T-cell (primary cell): ENCODE measurements at places on chromosomes 2 and 18.

GRCh38 chr2:72236445-72237067 is 88.9 kb upstream of the CYP26B1 start:
- no peak overlapping the region for H3K27ac ChIP-seq
- no peak overlapping the region for H3K4me3 ChIP-seq
- DNase-seq, result no peak
- H3K36me3 ChIP-seq, result no peaks in the 10 kb centered on the region

DNA sequence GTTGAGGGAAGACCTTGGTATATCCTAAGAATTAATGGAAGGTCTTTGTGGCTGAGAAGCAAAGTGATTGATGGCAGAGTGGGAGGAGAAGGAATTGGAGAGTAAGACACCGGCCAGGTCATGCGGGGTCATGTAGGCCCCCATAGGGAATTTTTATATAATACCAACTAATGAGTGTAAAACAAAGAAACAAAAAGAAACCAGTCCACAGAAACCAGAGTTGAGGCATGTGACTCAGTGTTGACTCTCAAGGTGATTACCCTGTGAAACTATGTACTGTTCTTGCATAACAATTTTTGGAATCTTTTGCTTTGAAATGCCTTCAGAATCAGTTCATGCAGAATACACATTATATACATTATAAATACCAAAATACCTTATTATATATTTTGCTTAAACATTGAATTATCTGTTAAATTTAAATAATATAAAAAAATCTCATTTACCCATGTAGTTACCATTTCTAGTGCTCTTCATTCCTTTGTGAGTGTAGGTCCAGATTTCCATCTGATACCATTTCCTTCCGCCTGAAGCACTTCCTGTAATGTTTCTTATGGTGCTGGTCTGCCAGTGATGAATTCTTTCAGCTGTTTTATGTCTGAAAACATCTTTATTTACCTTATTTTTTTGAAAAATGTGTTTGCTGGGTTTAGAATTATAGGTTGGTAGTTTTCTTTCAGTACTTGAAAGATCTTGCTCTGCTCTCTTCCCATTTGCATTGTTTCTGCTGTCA is 8.6 kb downstream of the CLIP4 start:
- no peak overlapping the region for H3K4me3 ChIP-seq
- H3K27ac ChIP-seq, result no peak overlapping the region
- peaks cover 31% of the 10 kb centered on the region for H3K36me3 ChIP-seq
- DNase-seq, result no peak

DNA sequence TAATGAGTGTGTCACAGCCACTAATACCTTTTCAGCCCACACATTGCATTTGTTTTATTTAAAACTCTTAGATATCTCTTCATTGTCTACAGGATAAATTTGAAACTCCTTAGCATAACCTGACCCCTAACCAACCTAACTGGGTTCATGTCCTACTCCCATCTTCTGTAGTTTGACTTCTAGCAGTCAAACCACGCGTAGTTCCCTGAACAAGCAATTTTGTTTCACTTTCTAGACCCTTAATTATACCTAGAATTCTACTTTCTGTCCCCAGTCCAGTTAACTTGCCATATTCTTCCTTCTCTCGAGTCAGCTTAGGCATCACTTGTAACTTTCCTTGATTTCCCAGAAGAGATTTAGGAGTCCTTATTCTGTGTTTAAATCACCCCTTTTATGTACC is 55.1 kb downstream of the RBBP8 start:
- no peaks in the 10 kb centered on the region for H3K36me3 ChIP-seq
- no peak overlapping the region for H3K4me3 ChIP-seq
- DNase-seq, result no peak
- no peak overlapping the region for H3K27ac ChIP-seq
- H3K4me1 ChIP-seq, result no peaks in the 10 kb centered on the region

DNA sequence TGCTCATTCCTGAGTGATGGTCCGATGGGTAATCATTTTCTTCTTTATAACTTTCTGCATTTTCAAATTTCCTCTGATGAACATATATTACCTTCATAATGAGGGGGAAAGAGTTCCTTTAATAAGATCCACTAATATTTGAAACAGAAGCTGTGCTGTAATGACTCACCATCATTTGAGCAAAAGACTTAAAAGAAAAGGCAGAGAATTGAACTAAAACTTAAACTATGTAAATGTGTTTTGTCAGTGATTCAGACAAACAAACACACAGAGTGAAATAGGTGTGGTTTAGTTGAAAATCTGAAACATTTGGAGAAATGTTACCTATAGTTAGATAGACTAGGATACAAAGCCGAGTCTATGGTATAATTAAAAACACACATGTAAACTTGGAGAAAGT is 209.6 kb downstream of the STK39 start:
- no peaks in the 10 kb centered on the region for H3K4me1 ChIP-seq
- no peak for DNase-seq
- H3K27me3 ChIP-seq, result no peaks in the 10 kb centered on the region
- H3K27ac ChIP-seq, result no peak overlapping the region

GRCh38 chr2:39534095-39534711 is 97.1 kb upstream of the MAP4K3 start:
- H3K36me3 ChIP-seq, result no peaks in the 10 kb centered on the region
- no peak overlapping the region for H3K27ac ChIP-seq
- DNase-seq, result no peak
- H3K4me1 ChIP-seq, result no peaks in the 10 kb centered on the region
- peaks cover 3% of the 10 kb centered on the region for H3K27me3 ChIP-seq

- DNase-seq, result no peak
- H3K36me3 ChIP-seq, result no peaks in the 10 kb centered on the region
- H3K4me3 ChIP-seq, result no peak overlapping the region
- no peak overlapping the region for H3K27ac ChIP-seq
- H3K27me3 ChIP-seq, result no peaks in the 10 kb centered on the region
These were observed 129.5 kb upstream of the ID2 start for GRCh38 chr2:8552293-8552801.

DNA sequence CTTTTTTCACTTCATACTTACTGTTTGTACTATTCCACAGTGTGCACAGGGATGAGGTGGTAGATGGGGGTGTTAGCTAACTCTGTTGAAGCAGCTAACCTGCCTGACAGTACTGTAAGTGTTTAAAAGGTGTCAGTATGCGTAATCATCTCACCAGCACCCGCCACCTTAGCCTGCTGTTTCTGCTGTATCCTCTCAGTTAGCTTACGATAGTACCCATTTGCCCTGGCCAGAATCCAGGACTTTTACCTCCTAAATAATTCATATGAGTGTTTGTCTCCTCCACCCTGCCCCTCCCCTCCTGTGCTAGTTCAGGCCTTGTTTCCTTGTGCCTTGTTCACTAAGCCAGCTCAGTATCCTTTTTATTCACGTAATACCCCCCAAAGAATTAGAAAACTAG is 34.2 kb downstream of the TRAPPC12 start:
- H3K4me1 ChIP-seq, result no peaks in the 10 kb centered on the region
- no peak overlapping the region for H3K27ac ChIP-seq
- DNase-seq, result no peak

DNA sequence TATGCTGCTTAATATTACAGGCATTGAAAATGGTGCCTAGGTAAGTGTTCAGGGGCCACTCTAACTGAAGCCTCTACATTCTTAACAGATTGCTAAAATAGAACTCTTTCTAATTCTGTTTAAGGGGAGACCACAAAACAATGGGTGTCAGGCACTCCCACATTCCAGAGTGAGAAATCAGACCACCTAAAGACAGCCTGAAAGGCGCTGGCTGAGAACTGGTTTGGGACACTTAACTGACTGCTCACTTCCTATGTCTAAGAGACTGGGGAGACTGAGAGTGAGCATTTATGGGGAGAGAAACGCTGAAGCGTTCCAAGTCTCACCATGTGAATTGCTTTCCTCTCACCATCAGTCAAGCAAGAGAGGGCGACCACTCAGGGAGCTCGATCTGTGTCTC is 108.8 kb upstream of the ITGB6 start:
- no peak overlapping the region for H3K4me3 ChIP-seq
- no peak overlapping the region for H3K27ac ChIP-seq
- H3K4me1 ChIP-seq, result no peaks in the 10 kb centered on the region
- no peaks in the 10 kb centered on the region for H3K27me3 ChIP-seq
- peaks cover 48% of the 10 kb centered on the region for H3K36me3 ChIP-seq
- no peak for DNase-seq

GRCh38 chr2:157837851-157838441 is 38.2 kb downstream of the ACVR1 start:
- no peaks in the 10 kb centered on the region for H3K36me3 ChIP-seq
- no peaks in the 10 kb centered on the region for H3K27me3 ChIP-seq
- DNase-seq, result no peak
- H3K4me1 ChIP-seq, result peaks cover 9% of the 10 kb centered on the region
- H3K27ac ChIP-seq, result no peak overlapping the region
- H3K4me3 ChIP-seq, result no peak overlapping the region

- no peaks in the 10 kb centered on the region for H3K27me3 ChIP-seq
- H3K4me3 ChIP-seq, result no peak overlapping the region
- H3K36me3 ChIP-seq, result no peaks in the 10 kb centered on the region
- no peaks in the 10 kb centered on the region for H3K4me1 ChIP-seq
- DNase-seq, result no peak
- H3K27ac ChIP-seq, result no peak overlapping the region
These were observed 6.5 kb upstream of the ACTG2 start for GRCh38 chr2:73886357-73886756.

- no peak overlapping the region for H3K4me3 ChIP-seq
- no peak for DNase-seq
- H3K27ac ChIP-seq, result no peak overlapping the region
- no peaks in the 10 kb centered on the region for H3K4me1 ChIP-seq
- no peaks in the 10 kb centered on the region for H3K27me3 ChIP-seq
These were observed 78.5 kb downstream of the PRKCE start for GRCh38 chr2:45729753-45730512.

GRCh38 chr18:28269750-28270149 is 92.8 kb upstream of the CDH2 start:
- no peaks in the 10 kb centered on the region for H3K4me1 ChIP-seq
- H3K4me3 ChIP-seq, result no peak overlapping the region
- H3K27ac ChIP-seq, result no peak overlapping the region
- H3K36me3 ChIP-seq, result no peaks in the 10 kb centered on the region
- DNase-seq, result no peak

DNA sequence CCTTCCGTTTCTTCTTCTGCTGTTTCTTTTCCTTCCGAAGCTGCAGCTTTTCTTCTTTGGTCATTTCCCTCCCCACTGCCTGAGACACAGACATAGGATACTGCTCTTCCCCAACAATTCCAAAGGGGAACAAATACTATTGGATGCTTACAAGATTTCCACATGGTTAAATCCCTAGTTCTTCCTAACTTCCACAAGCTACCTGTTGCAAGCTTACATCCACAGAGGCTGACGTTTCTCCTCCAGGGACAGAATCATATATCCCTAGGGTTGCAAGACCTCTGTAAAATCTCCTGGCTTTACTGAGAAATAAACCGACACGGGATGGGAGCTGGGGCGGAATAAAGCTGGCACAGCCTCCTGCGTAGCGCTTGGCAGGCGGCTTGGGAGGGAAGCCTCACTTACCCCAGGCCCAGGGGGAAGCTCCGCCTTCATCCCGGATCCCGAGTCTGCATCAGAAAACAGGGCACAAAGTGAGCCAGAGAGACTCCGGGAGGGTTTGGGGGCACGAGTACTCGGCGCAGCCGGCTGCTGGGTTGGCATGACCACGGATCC is 590 bp downstream of the EIF2B4 start:
- no peaks in the 10 kb centered on the region for H3K27me3 ChIP-seq
- no peak for DNase-seq
- H3K4me1 ChIP-seq, result peaks cover 41% of the 10 kb centered on the region
- peak overlapping the region; percentile 72 for H3K27ac ChIP-seq
- peaks cover 63% of the 10 kb centered on the region for H3K36me3 ChIP-seq

GRCh38 chr2:234821946-234822475 is 129.8 kb upstream of the SH3BP4 start:
- H3K27ac ChIP-seq, result no peak overlapping the region
- H3K27me3 ChIP-seq, result no peaks in the 10 kb centered on the region
- no peaks in the 10 kb centered on the region for H3K36me3 ChIP-seq
- no peak overlapping the region for H3K4me3 ChIP-seq

GRCh38 chr2:44100351-44100750 is 68.3 kb upstream of the PPM1B start:
- H3K27me3 ChIP-seq, result no peaks in the 10 kb centered on the region
- no peak for DNase-seq
- no peaks in the 10 kb centered on the region for H3K36me3 ChIP-seq
- peaks cover 4% of the 10 kb centered on the region for H3K4me1 ChIP-seq
- H3K27ac ChIP-seq, result no peak overlapping the region

GRCh38 chr18:22783662-22784076 is 149.5 kb upstream of the RBBP8 start:
- H3K4me1 ChIP-seq, result no peaks in the 10 kb centered on the region
- no peak overlapping the region for H3K27ac ChIP-seq
- DNase-seq, result no peak
- peaks cover 14% of the 10 kb centered on the region for H3K27me3 ChIP-seq
- H3K4me3 ChIP-seq, result no peak overlapping the region

DNA sequence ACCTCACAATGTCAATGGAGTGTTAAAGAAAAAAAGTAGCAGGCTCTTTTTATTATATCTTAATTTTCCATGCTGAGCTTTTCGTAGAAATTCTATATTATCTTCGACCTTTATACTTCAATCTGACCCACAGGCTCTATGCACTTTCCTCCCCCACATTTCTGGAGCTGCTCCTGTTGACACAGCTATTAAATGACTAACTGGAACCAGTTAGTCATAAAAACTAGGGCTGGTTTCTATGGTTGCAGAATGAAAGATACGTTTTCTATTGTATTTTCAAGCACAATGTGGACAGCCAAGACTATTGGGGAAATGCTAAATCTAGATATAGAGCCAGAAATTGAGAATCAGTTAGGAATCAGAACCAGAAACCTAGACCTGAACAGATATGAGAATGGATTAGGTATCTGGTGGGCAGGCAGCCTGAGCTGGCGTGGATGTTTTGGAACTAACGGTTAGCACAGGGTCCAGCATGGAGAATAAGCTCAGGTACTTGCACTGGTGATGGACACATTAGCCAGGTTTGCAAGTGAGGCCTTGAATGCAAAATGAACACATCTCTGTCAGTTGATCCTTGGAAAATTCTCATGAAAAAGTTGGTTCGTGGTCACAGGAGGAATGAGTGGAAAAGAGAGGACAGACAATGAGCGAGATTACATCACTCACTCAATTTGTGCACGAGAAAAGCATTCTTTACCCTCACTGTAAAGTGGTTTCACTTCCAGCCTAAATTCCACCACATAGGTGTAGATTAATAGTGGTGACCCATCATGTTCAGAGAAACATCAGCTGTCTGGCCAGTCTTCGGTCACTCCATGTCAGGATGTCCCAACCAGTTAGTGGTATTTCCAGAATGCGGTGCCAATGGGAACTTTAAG is 144.6 kb upstream of the EPHA4 start:
- no peak overlapping the region for H3K4me3 ChIP-seq
- no peak overlapping the region for H3K27ac ChIP-seq
- no peaks in the 10 kb centered on the region for H3K4me1 ChIP-seq
- H3K36me3 ChIP-seq, result no peaks in the 10 kb centered on the region
